ENCODE measurements at places on chromosomes 16 and 17.

- DNase-seq = peak; percentile 64
Measured at GRCh38 chr17:75601057-75601987, 13.7 kb downstream of the MYO15B start.

- no peak for DNase-seq
Measured at GRCh38 chr16:65600046-65600445, 478.2 kb upstream of the CDH11 start.

GRCh38 chr17:13442361-13442760 lies 159.4 kb downstream of the HS3ST3A1 start:
- no peak for DNase-seq

GRCh38 chr17:2238432-2239169 lies 65.0 kb downstream of the SMG6 start:
- DNase-seq = no peak

GRCh38 chr17:9472541-9472940 lies 103.1 kb downstream of the STX8 start:
- DNase-seq = no peak

GRCh38 chr17:34118564-34118963 lies 136.5 kb upstream of the CCL2 start:
- no peak for DNase-seq

DNA sequence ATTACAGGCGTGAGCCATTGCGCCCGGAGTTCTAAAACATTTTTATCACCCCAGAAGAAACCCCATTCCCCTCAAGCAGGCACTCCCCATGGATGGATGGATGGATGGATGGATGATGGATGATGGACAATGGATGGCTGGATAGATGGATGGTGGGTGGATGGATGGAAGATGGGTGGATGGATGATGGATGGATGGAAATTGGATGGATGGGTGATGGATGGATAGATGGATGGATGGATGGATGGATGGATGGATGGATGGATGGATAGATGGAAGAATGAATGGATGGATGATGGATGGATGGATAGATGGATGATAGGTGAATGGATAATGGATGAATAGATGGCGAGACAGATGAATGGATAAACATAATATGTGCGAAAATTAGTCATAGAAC lies 16.5 kb downstream of the PLA2G10 start:
- DNase-seq = no peak

GRCh38 chr17:13051915-13052314 lies 34.1 kb upstream of the ELAC2 start:
- no peak for DNase-seq

DNA sequence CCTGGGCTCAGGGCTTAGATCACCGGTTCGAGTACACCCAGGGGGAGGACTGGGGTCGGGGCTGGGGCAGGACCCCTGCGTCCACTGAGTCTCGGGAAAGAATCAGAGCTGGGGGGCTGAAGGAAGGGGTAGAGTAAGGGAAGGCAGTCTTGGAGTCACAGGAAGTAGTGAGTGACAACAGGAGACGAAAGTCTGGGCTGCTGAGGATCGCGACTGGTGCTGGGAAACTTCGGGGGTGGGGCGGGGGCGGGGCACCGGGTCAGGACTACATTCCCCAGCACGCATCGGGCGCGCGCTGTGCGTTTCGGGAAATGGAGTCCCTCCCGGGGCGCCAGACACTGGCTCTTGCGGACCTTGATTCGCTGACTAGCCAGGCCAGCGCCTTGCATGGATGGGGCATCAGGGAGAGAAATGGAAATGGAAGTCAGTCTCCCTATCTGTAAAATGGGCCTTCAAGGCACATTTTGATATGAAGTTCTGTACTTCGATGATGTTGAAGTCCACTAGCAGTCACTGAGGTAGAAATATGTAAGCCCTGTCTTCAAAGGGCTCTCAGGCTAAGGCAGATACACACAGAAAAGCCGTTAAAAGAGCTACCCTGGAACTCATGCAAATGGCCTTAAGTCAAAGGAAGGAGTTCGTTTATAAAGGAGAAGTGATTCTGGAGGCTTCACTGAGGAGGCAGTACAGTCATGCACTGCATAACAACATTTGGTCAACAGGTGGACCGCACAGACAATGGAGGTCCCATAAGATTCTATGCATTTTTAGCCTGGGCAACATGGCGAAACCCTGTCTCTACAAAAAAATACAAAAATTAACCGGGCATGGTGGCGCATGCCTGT lies 697 bp downstream of the CTF1 start:
- DNase-seq = peak; percentile 83

GRCh38 chr16:50434872-50435478 lies 66.2 kb upstream of the BRD7 start:
- no peak for DNase-seq

DNA sequence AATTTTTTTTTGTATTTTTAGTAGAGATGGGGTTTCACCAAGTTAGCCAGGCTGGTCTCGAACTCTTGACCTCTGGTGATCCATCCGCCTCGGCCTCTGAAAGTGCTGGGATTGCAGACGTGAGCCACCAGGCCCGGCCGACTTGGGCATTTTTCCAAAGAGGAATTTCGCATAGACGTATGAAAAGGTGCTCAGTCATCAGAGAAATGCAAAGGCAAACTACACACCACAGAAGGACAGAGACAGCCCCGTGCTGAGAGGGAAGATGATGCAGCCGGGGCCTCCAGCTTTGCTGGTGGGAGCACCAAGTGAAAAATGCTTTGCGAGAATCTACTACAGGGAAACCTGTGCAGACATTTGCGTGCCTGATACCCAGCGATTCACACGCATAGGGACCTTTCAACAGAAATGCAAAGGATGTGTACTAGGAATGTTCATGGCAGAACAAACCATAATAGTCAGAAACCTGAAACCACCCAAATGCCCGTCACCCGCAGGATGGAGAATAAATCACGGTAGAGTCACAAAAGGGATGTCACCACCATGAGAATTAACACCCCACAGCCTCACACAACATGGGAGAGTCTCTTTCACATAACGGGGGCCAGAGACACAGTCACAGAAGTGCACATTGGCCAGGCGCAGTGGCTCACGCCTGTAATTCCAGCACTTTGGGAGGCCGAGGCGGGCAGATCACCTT lies 5.2 kb downstream of the RAB40B start:
- DNase-seq = no peak

DNA sequence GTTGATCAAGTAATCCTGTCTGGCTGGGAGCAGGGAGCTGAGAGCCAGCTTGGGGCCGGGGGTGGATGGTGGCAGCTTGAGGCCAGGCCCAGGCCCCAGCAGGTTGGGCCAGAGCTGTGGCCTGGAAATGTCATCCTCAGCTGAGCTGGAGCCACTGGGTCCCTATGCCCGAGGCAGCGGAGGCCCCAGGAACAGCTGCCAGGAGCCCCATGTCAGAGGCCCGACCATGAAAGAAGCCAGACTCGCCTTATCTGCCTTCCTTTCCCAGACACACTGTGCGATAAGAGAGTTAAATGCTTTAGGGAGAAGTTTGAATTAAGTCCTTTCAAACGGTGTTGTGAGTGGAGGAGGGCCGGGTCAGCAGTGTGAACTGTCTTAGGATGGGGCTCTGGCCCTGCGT lies 3.5 kb downstream of the SMTNL2 start:
- no peak for DNase-seq

DNA sequence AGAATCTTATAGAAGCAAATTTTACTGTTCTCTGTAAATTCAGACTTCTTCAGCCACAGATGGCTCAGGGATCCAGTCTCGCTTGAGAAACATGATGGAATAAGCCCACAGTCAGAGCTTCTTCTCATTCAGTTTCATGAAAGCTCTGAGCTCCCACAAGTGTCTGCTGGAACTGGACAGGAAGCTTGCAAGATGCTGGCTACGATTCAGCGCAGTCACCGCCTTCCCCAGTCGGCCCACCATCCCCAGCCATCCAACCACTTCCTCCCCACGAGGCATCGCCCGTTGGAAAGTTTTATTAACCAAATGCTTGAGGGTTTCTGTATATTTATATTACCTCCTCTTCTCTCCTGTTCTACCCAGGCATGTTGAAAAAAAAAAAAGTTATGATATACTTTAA lies 171.7 kb downstream of the ZFHX3 start:
- peak; percentile 2 for DNase-seq
